G401 (cell line): ENCODE measurements at places on chromosomes 16 and 17.
A peak's percentile ranks its signal among the peaks of the same experiment; 100 is the strongest.

- peak; percentile 38 for DNase-seq
Measured at GRCh38 chr16:56643080-56643778, 4.8 kb downstream of the MT1A start.

DNA sequence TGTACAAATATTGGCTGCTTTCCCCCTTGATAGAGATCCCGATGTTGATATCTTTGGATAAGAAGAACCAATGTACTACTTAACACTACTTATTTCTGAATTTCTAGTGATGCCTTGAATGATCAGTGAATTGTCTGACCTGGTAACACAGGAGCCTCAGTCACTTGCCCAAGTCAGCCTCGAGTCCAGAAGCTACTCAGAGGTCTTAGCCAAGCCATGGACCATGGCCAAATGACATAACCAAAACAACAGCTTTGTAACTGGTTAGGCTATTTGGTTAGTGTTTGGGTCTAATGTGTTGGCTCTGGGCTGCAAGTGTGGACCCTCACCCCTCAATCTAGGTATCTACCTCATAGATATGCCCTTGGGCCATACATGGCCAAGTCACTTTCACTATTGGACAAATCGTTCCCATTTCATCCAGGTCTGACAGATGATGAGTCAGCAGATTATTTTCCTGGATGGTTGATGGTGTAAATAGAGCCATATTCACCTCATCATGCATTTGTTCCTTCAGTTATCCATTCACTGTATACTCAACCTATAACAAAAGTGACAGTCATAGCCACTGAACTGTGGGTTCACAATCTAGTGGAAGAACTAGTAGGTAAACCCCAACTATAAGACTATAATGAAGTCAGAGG is 3.5 kb downstream of the RBFOX1 start:
- DNase-seq: peak; percentile 59

DNA sequence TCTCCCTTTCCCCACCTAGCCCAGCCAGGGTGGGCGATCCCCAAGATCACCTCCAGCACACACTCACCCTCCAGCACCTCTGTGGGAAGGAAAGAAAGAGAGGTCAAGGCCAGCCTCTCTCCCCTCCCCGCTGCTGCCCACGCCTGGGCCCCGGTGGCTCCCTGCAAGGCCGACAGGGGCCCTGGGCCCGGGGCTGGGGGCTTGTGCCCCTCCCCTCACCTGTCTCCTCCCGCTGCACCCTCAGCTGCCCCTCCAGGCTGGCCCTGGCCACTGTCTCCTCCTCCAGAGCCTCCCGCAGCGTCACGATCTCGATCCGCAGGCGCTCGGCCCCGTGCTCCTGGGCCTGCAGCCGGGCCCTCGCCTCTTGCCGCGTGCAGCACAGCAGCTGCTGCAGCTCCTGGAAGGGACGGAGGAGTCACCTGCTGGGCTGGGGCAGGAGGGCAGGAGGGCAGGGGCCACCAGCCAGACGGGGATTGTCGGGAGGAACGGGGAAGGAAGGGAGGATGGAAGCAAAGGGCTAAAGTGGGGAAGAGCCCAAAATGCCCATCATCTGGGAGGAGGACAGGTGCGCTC is 19.2 kb downstream of the RABEP2 start:
- no peak for DNase-seq

- no peak for DNase-seq
Measured at GRCh38 chr17:28174352-28175046, 132.0 kb downstream of the NLK start.

DNA sequence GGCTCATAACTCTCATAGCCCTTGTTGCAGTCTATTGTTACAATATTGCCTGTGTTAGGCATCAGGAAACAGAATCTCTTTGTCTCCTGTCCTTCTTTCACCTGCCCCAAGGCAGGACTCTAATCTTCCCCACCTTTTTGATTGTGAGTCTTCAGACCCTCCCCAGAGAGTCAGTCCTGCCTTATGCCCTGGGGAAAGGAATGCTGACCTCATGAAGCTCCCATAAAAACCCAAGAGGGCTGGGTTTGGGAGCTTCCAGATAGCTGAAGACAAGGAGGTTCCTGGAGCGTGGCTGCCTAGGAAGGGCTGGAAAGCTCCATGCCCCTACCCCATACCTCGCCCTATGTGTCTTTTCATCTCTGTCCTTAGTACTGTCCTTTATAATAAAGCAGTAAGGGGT is 688.8 kb downstream of the WWOX start:
- no peak for DNase-seq

- peak; percentile 3 for DNase-seq
Measured at GRCh38 chr17:8753976-8754440, 4.3 kb downstream of the SPDYE4 start.
